Temporal lobe (tissue), 4 donors: ENCODE measurements at places on chromosomes 12 and 14. TPM values are rescaled to one million over a fixed set of nuclear protein-coding genes. Genes with fewer than 3 reads are reported as not detected.

CNTN1 gene
- 376 TPM for total RNA-seq

TMEM63C gene
- total RNA-seq, result 11.1 TPM

SERPINA4 gene
- not detected for total RNA-seq

HOXC11 gene
- not detected for total RNA-seq

FBLN5 gene
- 3.2 TPM for total RNA-seq

LRTM2 gene
- total RNA-seq, result 2.2 TPM

FOXN4 gene
- 0.25 TPM for total RNA-seq

HOXC4 gene
- not detected for total RNA-seq

ANKRD33 gene
- not detected for total RNA-seq

GYS2 gene
- not detected for total RNA-seq
